ENCODE measurements at places on chromosomes 5 and 9.

DNA sequence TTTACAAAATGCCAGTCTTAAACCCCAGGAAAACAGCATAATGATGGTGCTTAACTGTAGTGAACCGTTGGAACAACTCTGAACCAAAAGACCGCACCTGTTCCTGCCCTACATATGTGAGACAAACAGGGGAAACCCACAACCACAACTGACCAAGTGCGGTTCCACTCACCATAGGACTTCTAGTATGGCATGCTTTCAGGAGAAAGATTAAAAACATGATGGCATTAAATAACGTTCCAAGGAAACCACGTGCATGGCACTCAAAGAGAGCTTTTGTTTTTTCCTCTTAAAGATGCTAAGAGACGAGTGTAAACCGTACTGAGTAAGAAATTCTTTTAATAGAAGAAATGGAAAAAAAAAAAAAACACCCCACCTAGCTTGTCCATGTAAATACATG lies 119.8 kb downstream of the SSBP2 start:
- no peak for DNase-seq

DNA sequence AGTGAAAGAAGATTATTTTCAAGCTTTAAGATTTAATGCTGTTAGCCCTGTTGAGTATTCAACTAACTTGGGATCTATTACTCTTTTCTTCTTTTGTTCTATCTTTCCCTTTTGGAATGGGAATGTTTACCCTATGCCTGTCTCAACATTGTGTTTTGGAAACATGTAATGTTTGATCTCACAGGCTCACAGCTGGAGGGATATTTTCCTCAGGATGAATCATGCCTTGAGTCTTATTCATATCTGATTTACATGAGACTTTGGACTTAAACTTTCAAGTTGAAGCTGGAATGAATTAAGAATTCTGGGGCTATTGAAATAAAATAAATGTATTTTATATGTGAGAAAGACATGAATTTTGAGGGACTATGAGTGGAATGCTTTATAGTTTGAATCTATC lies 607.8 kb upstream of the PTGER4 start:
- DNase-seq = no peak

GRCh38 chr5:91357806-91358205 lies 25.3 kb downstream of the ARRDC3 start:
- DNase-seq = no peak

DNA sequence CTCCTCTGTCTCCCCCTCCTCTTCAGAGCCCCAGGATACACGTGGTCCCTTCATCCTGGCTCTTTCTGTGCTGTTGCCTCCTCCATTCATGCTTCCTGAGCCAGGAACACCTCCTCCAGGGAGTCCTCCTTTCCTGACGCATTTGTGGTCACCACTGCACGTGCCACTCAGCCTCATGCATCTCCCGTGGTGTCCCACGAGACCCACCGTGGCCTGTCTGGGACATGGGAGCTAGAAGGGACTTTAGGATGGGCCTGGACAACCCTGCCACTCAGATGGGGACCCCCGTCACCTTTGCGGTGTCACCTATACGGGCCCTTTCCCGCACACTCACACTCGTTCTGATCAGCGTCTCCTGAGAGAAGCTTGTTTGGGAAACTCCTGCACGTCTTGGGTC lies 6.7 kb downstream of the GLIPR2 start:
- DNase-seq = no peak

Measured in stimulated activated CD8-positive, alpha-beta memory T cell treated with anti-CD3 and anti-CD28 coated beads, Interleukin-2, amount 100 ng/mL, for 1 hour (primary cell).